ENCODE measurements at places on chromosomes 1 and 21.

GRCh38 chr1:38740487-38740886 is 119.1 kb downstream of the RRAGC start:
- DNase-seq = no peak

DNA sequence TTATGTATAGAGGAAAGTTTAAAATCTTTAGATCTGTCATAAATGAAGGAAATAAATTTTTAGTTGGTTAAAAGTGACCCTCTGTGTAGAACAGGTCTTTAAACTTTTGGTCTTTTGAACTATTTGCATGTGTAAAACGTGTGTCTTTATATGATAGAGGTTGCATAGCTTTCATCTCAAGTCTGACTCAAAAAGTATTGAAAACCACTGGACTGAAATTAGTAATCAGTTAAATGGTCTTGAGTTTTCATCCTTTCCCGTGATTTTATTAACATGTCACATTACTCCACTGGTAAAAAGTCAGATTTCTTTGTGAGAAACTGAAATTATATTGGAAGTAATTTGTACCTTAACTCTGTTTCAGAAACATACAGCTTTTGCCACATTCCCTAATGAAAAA is 1.8 kb downstream of the RNPC3 start:
- DNase-seq = no peak

GRCh38 chr1:40363721-40364120 is 9.8 kb upstream of the SMAP2 start:
- DNase-seq = peak; percentile 28

- DNase-seq = no peak
Observed at GRCh38 chr1:83718338-83718737, 280.6 kb downstream of the TTLL7 start.

All from OCI-M1 (cell line).